Activated CD4-positive, alpha-beta memory T cell treated with anti-CD3 and anti-CD28 coated beads for 36 hours (primary cell): ENCODE measurements at places on chromosomes 7 and 10. TPM values are rescaled to one million over a fixed set of nuclear protein-coding genes. Genes with fewer than 3 reads are reported as not detected.

DNA sequence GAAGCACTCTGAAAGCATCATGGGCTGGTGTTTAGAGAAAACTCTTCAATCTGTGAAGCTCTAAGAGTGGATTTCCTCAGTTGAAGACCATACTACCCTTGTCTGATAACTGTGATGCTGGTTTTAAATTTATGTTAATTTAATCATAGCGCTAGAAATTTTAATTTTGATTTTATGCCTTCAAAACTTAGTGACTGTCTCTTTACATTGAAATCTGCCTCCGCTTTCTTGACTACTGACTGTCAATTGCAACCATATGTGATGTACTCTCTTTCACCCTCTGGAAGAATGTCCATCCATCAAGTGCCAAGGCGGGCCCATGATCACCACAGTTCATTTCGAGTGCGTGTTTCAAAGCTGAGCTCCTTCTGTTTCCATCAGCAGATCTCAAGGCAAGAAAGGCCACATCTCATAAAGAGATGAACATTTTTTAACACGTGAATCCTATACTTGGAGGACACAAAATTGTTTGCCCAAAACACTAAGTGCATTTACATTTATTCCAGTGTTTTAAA is 147.1 kb downstream of the ITGA8 start:
- H3K27ac ChIP-seq, result no peak overlapping the region
- no peaks in the 10 kb centered on the region for H3K4me1 ChIP-seq
- peaks cover 8% of the 10 kb centered on the region for H3K27me3 ChIP-seq
- DNase-seq, result no peak

- H3K4me3 ChIP-seq, result no peak overlapping the region
- no peak overlapping the region for H3K27ac ChIP-seq
- H3K36me3 ChIP-seq, result no peaks in the 10 kb centered on the region
- no peaks in the 10 kb centered on the region for H3K4me1 ChIP-seq
- no peak for DNase-seq
Observed at GRCh38 chr10:5476918-5477525, 22.3 kb downstream of the CALML5 start.

DNA sequence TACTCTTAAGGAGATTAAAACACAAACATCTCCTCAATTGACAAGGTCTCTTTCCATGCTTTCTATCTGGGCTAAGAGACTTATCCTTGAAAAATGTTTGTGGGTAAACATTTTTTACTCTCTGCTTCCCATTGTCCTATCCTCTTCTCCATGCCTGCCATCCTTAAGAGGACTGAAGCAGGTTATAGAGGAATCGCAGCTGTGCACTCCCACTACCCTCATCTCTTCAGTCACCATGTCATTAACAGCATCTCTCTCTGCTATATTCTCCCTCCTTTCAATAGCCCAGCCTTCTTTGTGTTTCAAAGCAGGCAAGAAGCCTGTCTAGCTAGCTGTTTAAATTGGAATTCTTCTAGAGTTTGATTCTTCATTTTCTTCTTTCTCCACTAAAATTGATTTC is 22.6 kb downstream of the COL1A2 start:
- no peaks in the 10 kb centered on the region for H3K27me3 ChIP-seq
- no peaks in the 10 kb centered on the region for H3K36me3 ChIP-seq
- no peak for DNase-seq
- no peaks in the 10 kb centered on the region for H3K4me1 ChIP-seq
- no peak overlapping the region for H3K27ac ChIP-seq

DNA sequence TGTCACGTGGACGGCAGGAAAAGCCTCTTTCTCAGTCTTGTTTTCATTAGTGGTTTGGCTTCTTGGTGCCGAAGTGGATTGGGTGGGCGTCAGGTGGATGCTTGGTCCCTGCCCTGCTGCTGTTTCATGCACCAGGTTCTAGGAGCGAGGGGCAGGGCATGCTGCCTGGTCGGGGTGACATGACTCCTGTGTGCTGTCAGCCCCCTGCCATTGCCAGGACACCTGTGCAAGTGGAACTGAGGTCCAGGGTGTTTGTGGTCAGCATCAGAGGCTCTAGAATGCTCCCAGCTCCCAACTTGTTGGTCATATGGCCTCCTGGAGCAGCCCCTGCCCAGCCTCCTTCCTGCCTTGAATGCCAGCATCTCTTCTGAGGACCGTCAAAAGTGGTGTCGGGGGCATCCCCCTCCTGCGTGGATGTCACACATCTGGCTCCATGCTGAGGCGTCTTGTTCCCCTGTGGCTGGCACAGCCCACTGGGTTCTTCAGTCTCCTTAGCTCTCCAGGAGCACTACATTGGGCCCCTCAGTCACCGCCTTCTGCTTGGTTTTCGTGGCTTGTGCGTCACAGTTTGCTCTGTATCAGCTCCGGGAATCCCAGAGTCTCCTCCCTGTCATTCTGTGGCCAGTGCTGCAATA is 24.8 kb downstream of the ADCY1 start:
- no peaks in the 10 kb centered on the region for H3K36me3 ChIP-seq
- H3K27ac ChIP-seq, result no peak overlapping the region
- H3K4me1 ChIP-seq, result no peaks in the 10 kb centered on the region
- H3K27me3 ChIP-seq, result no peaks in the 10 kb centered on the region

GRCh38 chr10:7968510-7969112 is 85.9 kb upstream of the GATA3 start:
- H3K4me3 ChIP-seq, result no peak overlapping the region
- DNase-seq, result no peak
- H3K27me3 ChIP-seq, result no peaks in the 10 kb centered on the region
- no peaks in the 10 kb centered on the region for H3K4me1 ChIP-seq
- peaks cover 23% of the 10 kb centered on the region for H3K36me3 ChIP-seq

GRCh38 chr7:46317256-46317655 is 396.2 kb upstream of the IGFBP3 start:
- H3K27me3 ChIP-seq, result peaks cover 1% of the 10 kb centered on the region
- no peaks in the 10 kb centered on the region for H3K4me1 ChIP-seq
- no peak overlapping the region for H3K27ac ChIP-seq
- no peak overlapping the region for H3K4me3 ChIP-seq
- DNase-seq, result no peak

FRAT1 gene
- 2.1 TPM for total RNA-seq

TYW1B gene
- total RNA-seq, result 3.8 TPM

ANXA8L1 gene
- total RNA-seq, result not detected

NUP205 gene
- 132 TPM for total RNA-seq

ITPRID1 gene
- not detected for total RNA-seq

LRIT1 gene
- not detected for total RNA-seq
